ENCODE measurements at places on chromosomes 11 and 22.

- no peak for DNase-seq
Observed at GRCh38 chr11:12390687-12391110, 13.3 kb downstream of the PARVA start.

DNA sequence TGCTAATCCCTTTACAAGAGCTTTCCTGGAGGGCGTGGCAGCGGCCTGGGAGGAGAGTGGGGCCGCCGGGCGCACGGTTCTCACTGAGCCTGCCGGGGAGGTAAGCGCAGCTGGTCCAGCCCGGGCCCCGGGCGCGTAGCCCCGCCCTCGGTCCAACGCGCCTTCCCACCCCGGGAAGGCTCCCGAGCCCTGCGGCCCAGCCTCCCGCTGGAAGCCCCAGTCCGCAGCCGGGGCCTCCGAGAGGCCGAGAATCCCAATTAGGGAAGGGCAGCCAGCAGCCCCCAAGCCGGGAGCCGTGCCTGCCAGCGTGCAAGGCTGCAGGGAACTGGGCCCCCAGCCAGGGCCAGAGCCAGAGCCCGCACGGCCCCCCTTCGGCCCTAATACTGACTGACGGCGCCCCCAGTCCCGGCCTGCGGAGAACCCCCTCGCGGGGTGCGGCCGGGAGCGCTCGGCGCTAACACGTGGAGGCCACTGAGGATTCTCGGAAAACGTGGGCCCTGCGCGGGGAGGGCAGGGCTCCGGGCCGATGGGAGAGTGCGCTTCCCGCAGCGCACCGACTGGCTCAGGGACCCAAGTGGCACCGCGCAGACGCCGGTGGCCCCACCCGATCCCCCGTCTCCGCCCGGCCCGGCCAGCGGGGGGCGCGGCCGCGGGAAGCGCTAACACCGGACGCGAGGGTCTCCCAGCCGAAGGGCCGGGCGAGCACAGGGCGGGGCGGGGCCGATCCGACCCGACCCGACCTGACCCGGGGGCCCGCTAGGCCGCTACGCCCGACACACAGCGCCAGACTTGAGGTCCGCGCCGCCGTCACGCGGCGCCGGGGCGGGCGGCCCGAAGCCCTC, 5.7 kb downstream of the ZFTA start:
- DNase-seq: no peak

- no peak for DNase-seq
Observed at GRCh38 chr22:22584722-22585121, 25.7 kb upstream of the PRAME start.

- no peak for DNase-seq
Observed at GRCh38 chr22:49954991-49955580, 5.5 kb upstream of the PIM3 start.
